ENCODE measurements at places on chromosomes 11 and 22.

DNA sequence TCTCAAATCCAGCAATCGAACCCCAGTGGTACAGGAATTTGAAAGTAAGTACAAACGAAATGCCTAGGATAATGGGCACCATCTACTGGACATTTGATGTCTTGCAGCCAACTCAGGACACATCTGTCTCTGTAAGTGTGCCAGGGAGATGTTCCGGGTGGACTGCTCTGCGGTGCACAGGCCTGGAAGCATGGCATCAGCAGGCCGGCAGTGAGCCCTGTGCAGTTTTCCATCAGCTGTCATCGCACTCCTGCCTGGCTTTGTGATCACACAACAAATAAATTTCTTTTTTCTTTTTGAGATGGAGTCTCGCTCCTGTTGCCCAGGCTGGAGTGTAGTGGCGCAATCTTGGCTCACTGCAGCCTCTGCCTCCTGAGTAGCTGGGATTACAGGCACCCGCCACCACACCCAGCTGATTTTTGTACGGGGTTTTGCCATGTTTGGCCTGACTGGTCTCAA is 71.0 kb downstream of the JAM3 start:
- peak; percentile 5 for DNase-seq

- DNase-seq: no peak
Measured at GRCh38 chr11:8828580-8829361, 82.2 kb upstream of the AKIP1 start.

DNA sequence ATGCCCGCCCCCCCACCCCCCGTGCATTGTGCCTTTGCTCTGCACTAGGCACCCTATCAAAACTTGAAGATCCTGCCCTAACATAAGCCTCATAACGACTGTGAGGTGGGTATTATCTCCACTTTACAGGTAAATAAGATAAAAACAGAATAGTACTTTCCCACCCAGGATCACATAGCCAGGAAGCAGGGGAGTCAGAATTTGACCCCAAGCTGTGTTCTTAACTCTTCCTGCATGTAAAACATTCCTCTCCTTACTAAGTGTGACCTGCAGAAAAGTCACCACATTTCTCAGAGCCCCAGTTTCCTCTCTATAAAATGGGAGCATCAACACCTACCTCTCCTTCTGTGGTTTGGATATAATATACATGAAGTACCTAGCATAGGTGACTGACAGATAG is 18.2 kb upstream of the ANKK1 start:
- DNase-seq: no peak

DNA sequence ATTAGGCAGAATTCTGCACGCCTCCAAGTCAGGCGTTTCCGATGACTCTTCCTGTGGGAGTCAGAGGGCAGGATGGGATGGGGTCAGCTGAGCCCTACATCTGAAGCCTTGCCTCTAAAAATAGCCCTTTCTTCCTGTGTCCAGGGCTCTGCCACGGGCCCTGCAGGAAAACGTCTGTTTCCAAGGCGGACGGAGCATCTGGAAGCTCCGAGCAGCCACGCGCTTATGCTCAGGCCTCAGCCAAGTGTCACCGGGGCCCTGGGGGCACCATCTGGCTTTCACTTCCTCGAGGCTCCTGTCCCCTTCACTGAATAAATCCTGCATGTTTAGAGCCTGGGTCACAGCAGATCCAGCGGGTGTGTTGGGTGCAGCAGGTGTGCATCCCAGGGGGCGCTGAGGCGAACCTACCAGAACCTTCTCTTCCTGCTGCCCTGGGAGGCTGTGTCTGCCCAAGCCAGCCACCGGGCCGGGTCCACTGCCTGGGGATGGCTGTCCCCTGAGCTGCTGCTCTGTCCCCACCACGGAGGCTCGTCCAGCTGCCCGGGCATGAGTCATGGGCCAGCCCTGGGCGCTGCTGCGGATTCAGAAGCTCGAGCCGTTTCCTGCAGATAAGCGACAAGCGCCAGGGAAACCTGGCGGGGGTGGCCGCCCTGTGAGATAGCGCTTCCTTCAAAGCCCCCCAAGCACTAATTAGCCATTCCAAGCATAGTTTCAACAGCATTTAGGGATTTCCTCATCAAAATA is 32.0 kb upstream of the LINC01488 start:
- DNase-seq: no peak

DNA sequence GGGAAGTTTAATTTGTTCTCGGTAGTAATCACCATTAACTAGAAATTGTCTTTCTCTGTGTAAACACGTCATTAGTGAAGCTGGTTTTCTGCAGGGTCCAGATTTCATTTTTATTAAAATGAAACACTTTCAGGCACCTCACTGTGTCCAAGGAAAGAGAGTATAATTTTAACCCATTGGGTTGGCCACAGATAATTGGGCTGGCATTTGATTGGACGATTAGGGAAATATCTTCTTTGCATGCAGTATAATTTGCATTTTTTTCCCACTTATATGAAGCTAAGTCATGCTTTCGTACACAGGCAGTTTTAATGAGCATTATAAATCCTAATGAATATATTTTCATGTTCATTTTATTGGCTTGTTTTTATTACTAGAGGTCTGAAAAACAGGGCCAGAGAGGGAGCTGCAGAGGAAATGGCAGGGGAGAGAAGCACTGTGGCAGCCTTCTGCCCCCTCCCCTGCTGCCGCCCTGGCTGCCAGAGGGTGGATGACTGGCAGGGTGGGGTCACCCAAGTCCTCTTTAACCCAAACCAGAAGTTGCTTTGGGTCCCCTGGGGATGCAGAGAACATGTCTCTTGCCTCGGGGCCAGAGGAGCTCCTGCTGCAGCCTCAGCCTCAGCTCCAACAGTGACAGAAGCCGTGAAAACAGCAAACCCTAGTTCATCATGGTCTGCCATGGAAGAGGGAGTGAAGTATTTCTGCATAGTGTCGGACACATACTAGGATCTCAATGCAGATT is 93.9 kb downstream of the PKNOX2 start:
- DNase-seq: no peak

DNA sequence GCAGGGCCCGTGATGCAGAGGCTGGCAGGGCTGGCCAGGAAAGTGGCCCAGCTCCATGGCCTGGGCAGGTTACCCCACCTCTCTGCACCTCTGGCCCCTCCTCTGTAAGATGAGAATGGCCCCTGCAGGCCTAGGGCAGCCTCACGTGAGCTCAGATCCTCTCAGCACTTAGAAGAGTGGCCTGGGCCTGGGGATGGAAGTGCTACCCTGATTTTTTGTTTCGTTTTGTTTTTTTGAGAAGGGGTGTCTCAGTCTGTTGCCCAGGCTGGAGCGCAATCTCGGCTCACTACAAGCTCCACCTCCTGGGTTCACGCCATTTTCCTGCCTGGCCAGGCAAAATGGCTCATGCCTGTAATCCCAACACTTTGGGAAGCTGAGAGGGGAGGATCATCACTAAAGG is 982 bp downstream of the APOBEC3H start:
- DNase-seq: no peak

DNA sequence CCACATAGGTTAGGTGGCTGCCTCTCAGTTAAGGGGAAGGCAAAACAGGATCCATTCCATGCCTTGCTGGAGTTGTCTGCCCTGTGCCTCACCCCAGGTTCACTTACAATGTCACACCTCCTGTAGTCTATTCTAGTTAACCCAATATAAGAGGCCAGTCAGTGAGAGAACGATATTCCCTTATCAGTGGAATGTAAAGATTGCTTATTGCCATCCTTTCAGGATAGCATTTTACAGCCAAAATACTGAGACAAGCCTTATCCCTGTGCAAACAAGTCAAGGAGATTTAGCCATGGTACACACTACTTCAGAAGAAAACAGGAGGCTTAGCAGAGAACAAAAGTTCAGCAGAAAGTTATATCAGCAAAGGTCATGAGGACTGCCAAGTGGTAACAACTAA is 5.5 kb downstream of the CYP2R1 start:
- DNase-seq: no peak

DNA sequence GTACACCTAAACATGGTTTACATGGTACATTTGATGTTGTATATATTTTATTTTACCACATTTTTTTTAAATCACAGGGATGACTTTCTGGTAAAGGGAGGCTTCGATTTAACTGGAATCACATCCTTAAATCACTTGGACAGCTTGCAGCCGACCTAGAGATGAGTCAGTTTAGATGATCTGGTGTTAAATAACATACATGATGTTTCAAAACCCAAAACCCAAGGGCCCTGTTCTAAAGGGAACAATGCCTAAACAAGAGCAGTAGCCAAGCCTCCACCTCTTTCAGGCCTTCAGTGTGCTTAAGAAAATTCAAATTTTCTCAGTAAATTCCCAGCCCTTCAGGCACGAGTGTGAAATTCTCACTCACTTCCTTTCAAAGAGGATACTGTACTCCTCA is 108.8 kb downstream of the WT1 start:
- DNase-seq: no peak

- no peak for DNase-seq
Measured at GRCh38 chr11:76636826-76637460, 33.6 kb downstream of the LRRC32 start.

GRCh38 chr11:2833716-2834502 is 51.7 kb downstream of the CDKN1C start:
- DNase-seq: no peak

GRCh38 chr11:19326499-19326898 is 85.8 kb upstream of the E2F8 start:
- DNase-seq: no peak

DNA sequence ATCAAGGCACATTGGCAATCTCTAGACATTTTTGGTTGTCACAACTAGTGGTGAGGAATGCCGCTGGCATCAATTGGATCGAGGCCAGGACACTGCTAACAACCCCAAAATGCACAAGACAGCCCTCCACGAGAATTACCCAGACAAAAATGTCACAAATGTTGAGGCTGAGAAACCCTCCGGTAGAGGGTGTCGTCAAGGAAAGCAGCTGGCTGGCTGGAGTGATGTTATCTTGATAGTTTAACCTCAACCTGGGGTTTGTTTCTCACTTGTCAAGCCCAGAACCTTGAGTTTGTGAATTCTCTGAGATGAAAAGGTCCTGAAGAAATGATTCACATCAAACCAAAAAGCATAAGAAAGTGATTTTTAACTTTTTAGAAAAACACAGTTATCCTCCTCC is 21.1 kb upstream of the TMPRSS13 start:
- peak; percentile 22 for DNase-seq

- no peak for DNase-seq
Measured at GRCh38 chr11:103811870-103812455, 224.5 kb upstream of the DDI1 start.

DNA sequence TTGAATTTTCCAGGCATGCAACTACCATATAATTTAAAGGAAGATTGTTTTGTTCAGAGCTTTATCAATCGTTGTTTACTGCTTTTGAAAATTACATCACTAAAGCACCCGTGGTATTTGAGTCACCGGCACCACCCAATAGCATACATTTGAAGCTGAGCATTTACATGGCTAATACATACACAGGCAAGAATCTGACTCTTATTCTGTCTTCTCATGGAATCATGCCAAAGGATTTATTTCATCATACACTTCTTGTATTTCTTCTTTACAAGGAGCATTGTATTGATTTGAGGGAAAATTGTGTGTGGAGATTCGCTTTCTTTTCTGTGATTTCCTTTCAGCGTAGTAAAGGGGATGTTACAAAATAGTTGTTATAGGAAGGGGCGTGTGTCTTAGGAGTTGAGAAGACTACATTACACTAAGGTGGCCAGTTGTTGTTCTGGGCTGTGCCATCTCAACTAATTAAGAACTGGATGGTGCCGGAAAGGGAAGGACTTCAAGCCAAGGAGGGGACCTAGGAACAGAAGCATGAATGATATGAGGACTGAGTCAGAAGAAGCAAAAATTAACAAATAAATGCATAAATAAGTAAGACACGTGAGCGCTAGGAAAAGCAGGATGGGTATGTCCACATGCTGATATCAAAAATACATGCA is 12.9 kb upstream of the CD3E start:
- no peak for DNase-seq

- no peak for DNase-seq
Measured at GRCh38 chr11:63553759-63554158, 9.4 kb downstream of the PLAAT2 start.

DNA sequence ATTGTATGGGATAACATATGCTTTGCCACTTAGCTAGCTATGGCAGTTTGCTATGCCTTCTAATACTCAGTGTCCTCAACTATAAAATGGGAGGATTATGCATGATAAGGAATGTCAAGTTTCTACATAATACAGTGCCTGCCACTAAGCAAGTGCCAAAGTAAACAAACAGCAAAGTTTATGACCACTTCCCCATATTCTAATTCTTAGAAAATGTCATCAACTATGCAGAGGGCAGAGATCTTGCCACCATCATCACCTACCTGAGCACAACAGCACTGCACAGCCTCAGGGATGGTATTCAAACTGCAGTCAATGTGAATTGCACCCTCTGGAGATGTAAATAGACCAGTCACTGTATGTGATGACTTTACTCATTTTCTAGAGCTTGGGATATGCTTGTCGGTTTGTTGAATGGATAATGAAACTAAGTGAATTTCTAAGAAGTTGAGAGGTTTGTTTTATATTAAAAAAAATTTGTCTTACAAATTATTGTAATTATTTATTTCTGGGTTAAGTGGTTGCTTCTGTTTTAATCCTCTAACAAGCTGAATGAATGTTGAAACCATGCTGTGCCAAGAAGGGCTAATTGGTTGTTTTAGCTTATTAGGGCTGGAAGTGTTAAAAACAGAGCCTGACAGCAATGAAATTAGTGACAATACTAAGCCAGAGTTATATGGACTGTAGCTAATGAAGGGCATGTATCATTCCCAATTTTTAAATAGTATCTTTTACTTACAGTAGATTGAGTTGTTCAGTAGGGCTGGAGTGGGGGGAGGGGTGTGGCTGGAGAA is 398.4 kb downstream of the CNTN5 start:
- no peak for DNase-seq

DNA sequence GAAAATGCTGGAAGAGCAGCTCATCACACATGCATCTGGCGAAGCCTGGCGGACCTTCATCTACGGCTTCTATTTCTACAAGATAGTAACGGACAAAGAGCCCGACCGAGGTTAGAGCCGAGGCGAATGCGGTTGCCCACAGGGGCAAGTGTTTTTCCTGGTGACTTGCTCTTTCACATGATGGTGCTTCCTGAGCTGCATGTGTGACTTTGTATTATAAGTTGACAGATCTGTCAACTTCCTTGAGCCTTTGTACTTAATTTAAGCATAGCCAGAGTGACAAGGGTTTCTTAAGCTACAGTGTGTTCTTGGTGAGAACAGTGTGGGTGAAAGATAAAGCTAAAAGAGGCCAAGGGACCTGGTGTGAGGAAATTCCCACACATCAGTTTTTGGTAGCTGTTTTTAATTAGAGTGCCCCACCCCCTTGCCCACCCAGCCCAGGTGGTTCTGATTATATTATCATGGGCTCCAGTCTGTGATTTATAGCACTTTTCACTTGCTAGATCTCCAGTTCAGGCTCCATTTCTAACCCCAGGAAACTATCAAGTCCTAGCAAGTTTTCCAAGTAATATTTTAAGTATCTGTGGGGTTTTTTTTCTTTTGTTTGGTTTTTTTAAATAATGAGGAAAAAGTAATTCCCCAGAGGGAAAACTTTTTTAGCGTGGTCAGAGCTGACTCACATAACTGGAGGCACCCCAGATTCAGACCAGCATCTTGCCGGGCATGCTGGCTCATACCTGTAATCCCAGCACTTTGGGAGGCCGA is 68.0 kb upstream of the YWHAH start:
- DNase-seq: no peak

Data from effector CD8-positive, alpha-beta T cell (primary cell).